ENCODE measurements at places on chromosomes 3 and 15.

GRCh38 chr3:119930286-119930685 is 148.4 kb downstream of the NR1I2 start:
- DNase-seq: no peak

- no peak for DNase-seq
These were observed 68.0 kb downstream of the SLTM start for GRCh38 chr15:58865425-58865880.

- DNase-seq: no peak
These were observed 3.3 kb downstream of the ACAD9 start for GRCh38 chr3:128882719-128883118.

- no peak for DNase-seq
These were observed 116.6 kb upstream of the IQSEC1 start for GRCh38 chr3:13189639-13190377.

DNA sequence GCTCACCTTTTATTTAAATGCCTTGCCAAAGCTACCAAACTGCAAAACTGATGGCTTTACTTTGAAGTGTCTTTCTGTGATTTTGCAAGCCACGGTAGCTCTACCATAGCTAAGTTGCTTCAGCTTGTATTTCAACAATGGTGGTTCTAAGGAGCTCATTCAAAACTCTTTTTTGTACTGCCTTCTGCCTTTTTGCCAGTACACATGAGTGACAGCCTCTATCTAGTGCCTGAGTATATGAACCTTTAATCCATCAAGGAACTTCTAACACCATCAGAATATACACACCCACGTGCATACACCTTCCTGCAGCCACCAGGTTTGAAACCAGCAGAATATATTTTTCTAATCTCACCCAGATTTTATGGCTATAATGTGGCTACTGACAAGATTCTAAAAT is 10.4 kb upstream of the NR2F2 start:
- DNase-seq: no peak

- DNase-seq: no peak
These were observed 28.0 kb downstream of the TFG start for GRCh38 chr3:100737334-100737733.

DNA sequence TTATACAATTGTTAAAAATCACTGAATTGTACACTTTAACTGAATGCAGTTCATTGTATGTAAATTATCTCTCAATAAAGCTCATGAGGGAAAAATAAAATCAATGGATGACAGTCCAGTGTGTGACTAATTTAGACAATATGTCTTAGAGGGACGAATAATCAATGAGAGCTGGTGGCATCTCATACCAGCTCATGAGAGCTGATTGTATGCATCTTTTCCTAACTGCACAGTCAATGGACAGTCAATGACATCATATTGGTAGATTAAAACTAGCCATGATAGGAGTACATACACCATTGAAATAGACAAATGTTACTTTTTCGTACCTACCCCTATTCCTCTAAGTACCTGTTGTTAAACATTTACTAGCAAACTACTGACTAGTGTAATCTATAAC is 946.1 kb downstream of the SQOR start:
- DNase-seq: no peak

- DNase-seq: peak; percentile 80
These were observed 152.2 kb downstream of the IGSF11 start for GRCh38 chr3:118882353-118882947.

GRCh38 chr3:19539518-19540392 is 391.4 kb downstream of the KCNH8 start:
- no peak for DNase-seq

GRCh38 chr3:165617134-165617533 is 220.1 kb downstream of the BCHE start:
- no peak for DNase-seq

GRCh38 chr3:150495563-150496168 is 50.6 kb downstream of the SERP1 start:
- DNase-seq: peak; percentile 72

GRCh38 chr3:152276681-152277080 is 8.0 kb downstream of the MBNL1 start:
- DNase-seq: no peak

DNA sequence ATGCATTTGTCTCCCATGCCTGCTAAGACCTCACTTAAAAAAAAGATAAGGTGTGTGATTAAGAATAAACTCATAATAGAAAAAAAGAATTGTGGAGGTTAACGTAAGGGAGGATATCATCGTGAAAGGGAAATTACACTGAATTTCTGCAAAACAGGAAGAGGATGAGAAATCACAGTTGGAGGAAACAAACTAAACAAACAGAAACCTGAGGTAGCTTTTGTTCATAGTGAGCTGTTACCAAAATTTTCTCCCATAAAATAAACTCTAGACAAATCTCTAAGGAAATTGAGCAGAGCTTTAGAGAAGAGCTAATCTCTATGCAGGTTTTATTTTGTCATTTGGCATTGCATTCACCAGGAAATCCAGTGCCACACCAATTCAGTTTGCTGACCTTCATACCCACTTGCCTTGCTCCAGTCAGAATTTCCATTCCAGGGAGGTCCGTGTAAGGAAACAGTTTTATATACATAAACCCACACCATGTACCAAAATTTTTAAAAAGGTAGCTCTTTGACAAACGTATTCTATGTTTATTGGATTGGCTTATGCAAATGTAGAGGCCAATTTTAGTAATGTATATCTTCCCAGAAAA is 231.2 kb downstream of the MBNL1 start:
- no peak for DNase-seq

DNA sequence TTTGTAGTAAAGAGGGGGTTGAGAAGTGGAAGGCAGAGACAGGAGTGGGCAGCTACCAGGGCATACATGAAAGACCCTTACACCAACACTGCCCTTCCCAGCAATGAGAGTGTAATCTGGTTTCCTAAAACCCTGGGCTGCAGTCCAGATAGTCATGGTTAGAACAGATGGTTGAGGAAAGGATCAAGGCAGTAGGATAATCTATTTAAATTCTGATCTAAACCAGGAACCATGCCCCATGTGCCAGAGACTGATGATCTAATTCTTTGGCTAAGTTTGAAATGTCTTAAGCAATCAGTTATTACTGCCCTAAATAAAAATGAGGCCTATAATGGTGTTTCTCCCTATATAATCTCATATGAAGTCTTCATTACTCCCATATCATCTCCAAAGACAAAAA is 59.6 kb downstream of the PRTG start:
- peak; percentile 76 for DNase-seq

- no peak for DNase-seq
These were observed 1135.7 kb upstream of the CADM2 start for GRCh38 chr3:83823095-83823494.

GRCh38 chr15:91938136-91938535 is 84.6 kb downstream of the SLCO3A1 start:
- DNase-seq: no peak

- no peak for DNase-seq
These were observed 17.7 kb downstream of the ZNF654 start for GRCh38 chr3:88076712-88077111.

GRCh38 chr3:112389961-112390360 is 57.0 kb downstream of the CD200 start:
- no peak for DNase-seq

DNA sequence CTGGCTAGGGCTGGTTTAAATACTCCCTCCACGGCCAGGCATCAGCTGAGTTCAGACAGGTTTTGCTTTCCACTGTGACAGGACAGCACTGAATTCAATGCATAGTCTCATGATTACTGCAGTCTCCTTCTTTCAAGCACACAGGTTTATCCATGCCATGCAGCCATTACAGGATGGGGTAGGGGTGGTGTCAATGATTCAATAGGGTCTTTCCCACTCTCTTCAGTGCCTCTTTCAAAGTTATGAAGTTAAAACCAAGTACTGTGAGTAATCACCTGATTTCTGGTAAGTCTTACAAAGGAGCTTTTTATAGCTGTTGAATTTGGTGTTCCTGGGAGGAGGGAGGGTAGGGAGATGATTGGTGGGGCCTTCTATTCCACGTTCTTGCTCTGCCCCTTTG is 47.2 kb downstream of the TMEM212 start:
- no peak for DNase-seq

DNA sequence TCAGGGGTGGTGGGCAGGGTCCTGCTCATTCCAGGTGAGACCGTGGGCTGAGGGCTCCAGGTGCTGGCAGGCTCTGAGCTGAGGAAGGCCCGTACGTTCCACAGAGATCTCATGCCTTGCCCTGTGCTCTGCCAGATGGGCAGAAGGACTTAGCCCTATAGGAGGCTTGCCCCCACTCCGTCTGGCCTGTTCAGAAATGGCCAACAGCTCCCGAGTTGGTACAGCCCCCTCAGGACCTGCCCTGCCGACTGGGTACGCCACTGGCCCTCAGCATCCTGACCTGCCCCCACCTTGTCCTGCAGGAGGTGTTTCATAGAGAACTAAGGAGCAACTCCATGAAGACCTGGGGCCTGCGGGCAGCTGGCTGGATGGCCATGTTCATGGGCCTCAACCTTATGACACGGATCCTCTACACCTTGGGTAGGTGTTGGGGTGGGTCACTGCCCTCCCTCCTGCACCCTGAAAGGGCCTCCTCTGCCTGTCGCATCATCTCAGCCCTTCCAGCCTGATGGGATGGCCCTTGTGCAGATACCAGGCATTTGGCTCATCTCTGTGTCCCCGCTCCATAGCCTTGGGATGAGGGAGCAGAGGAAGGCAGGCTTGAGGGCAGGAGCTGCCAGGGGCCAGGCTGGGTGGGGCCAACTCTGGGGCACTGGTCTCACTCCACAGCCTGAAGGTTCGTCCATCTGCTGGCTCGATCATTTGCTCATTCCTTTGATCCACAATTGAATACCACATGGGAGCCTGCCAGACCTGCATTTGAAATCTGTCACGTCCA is 14.2 kb downstream of the TMEM43 start:
- no peak for DNase-seq

DNA sequence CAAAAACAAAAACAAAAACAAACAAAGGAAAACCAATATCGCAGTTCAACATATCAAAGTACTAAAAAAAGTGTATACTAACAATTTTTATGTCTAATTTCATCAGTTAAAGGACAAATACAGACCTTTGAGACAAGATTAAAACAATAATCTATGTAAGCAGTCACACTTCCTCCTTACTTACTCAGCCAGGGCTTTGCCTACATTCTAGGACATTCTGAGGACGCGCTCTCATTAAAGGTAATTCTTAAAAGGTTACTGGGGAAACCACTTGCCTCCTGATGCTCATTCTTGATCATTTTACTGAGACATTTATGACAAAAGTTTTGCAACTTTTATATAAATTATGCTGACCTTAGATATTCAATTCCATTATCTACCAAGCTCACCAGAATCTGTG is 93.4 kb downstream of the CBLB start:
- no peak for DNase-seq

- no peak for DNase-seq
These were observed 113.4 kb downstream of the SRGAP3 start for GRCh38 chr3:9135930-9136525.

DNA sequence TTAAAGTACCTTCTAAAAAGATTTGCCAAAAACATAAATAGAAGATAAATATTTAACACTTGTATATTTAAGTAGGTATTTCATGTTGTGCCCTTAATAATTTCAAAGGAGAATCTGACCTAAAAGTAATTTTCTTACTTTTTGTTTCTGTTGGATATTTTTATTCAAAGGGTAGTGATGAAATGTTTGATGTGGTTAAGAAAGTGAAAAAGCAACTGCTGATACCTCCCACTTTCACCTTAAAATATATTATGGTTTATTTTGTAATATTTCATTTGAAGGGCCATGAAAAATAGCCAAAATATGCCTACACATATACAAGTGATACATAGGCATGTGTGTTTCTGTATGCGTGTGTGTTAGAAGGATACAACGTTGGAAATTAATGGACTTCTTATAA is 5.8 kb upstream of the SLITRK3 start:
- DNase-seq: no peak

DNA sequence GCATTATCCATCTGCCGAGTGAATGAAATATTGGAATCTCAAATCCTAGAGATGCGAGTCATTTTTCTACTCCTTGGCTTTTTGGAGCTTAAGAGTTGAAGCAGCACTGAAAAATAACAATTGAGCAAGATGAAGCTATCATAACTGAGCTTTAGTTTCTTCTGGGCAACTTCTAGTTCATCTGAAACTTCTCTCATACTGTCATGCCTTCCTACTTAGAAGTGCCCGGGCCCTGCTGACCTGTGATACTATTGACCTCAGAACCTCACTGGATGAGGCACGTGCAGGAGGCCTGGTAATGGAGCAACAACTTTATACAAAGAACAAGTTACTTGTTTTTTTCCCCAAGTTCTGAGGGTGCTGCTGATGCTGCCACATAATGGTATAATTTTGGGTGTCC is 48.5 kb upstream of the P3H2 start:
- DNase-seq: no peak

DNA sequence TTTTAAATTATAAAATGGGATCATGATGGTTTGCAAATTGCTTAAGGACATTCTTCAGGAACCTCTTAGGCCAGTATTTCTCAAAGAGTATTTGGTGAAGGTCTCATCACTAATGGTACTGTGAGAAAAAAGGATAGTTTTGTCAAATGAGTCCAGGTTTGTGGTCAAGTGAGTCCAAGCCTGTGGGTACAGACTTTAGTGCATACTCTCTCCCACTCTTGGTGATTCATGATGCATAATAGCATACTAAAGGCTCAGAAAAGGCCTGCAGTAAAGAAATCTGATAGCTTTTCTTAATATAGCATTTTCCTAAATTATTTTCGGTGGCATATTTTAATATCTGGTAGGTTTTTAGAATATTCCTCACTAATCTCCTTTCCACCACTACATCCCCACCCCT is 20.0 kb downstream of the BOC start:
- no peak for DNase-seq

DNA sequence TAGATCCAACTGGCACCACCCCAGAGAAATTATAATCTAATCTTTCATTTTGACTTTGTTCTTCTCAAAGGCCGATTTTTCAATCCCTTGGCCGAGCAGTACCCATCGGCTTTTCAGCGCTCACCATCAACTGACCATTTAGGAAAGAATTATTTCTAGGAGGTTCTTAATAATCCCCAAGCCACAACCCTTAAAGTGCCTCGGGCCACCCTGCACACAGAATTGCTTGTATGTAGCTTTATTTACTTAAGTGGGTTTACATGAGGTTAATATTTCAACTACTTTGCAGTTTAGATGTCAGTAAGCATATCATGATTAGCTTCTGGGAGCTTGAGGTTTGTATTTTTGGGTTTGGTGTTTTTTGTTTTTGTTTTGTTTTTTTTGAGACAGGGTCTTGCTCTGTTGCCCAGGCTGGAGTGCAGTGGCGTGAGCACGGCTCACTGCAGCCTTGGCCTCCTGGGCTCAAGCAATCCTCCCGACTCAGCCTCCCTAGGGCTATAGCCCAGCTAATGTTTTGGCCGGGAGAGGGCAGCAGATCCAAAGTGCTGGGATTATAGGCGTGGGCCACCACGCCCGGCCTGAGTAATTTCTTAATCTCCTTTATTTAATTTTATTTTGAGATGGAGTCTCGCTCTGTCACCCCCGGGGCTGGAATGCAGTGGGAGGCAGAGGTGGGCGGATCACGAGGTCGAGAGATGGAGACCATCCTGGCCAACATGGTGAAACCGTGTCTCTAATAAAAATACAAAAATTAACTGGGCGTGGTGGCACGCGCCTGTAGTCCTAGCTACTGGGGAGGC is 801 bp upstream of the CDAN1 start:
- DNase-seq: peak; percentile 17

Data from NCI-H446 (cell line).